ENCODE measurements at places on chromosomes 12 and 14. TPM values are rescaled to one million over a fixed set of nuclear protein-coding genes. Genes with fewer than 3 reads are reported as not detected.

The KLHL33 gene
- total RNA-seq = 0.04 TPM

The CD9 gene
- total RNA-seq = 27.0 TPM

The OR11H12 gene
- not detected for total RNA-seq

The KRT6C gene
- total RNA-seq = not detected

The RERGL gene
- not detected for total RNA-seq

The RIC8B gene
- 9.2 TPM for total RNA-seq

The GLI1 gene
- total RNA-seq = 0.49 TPM

The DNM1L gene
- total RNA-seq = 52.2 TPM

The PLXNC1 gene
- total RNA-seq = 9.2 TPM

DNA sequence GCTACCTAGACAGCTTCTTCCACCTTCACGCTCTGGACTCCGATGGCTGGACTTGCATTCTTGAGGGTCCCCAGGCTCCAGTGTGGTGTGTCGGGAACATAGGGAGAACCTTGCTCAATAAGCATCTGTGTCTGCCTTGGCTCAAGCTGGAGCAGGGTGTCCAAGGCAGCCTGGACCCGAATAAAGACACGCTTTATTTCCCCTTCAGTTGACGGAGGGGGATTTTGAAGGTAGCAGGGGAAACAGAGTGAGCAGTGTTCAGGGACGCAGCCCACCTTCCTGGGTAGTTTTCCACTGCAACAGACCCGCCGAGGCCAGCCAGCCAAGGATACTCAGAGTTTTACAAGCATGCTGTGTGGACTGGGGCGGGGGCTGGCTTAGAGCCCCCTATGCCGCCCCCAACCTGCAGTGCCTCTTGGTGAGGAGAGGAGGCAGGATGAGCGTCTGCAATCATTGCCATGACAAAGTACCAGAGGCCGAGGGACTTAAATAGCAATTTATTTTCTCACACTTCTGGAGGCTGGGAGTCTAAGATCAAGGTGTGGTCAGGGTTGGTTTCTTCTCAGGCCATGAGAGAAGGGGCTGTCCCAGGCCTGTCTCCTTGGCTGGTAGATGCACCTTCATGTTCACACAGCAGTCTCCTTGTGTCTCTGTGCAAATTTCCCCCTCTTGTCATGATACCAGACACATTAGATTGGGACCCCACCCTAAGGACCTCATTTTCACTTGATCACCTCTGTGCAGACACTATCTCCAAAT, 201.2 kb downstream of the CHST11 start:
- DNase-seq = no peak

DNA sequence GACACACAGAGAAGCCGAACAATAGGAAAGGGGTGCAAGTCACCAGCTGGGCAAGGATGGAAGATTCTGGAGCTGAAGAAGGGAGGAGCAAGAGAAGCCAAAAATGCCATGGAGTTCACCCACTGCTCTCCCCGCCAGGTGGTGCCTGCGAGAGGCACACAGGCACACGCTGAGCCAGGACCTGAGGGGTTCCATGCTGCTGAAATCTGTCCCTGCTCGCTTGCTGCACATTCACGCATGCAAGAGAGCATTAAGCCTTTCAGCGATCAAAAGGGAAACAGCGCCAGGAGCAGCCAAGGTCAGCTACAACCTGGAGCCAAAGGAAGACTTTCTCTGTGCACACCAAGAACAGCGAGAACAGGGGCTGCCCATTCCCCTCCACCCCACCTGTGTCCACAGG, 104.1 kb downstream of the ANO2 start:
- DNase-seq = no peak

DNA sequence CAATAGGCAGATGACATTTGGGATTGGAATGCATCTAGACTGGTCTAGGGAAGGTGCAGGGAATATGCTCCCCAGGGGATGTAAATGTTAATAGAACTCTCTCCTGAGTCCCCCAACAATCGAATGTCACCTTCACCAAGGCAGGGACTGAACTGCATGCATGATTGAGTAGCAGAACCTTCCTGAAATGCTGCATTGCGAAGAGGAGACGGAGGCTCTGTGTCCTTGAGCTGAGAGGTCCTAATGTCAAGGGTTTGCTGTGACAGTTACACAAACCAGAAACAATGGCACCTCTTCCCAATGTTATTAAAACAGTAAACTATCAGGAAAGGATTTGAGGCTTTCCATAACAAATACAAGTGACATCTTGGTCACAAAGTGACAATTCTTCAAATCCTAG, 117.5 kb upstream of the SFSWAP start:
- no peak for DNase-seq

GRCh38 chr12:87866578-87867292, 162.5 kb downstream of the C12orf50 start:
- DNase-seq = no peak

GRCh38 chr12:114439817-114440216, 33.9 kb upstream of the TBX5 start:
- DNase-seq = no peak

GRCh38 chr14:68843471-68844209, 50.8 kb upstream of the ZFP36L1 start:
- no peak for DNase-seq

DNA sequence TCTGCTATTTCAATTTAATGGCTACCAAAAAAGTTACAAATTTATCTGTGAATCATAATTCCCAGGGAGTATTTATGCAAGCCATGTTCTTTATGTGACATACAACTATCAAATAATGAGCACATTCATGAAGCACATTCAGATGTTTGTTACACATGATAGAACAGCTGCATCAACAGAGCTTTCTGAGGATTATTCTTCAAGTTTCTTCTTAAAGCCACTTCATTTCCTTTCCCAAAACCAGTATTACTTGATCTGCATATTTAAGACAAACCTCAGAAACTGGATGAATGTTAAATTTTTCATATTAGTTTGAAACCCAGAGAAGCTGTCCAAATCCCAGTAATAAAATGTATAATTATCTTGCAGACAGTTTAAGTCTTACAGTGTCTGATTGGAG, 73.6 kb upstream of the SOX5 start:
- no peak for DNase-seq

GRCh38 chr14:25843481-25844470, 754.1 kb downstream of the NOVA1 start:
- no peak for DNase-seq

- DNase-seq = no peak
Observed at GRCh38 chr12:124498275-124499189, 68.9 kb downstream of the NCOR2 start.

GRCh38 chr12:62834406-62834805, 100.5 kb downstream of the PPM1H start:
- no peak for DNase-seq

DNA sequence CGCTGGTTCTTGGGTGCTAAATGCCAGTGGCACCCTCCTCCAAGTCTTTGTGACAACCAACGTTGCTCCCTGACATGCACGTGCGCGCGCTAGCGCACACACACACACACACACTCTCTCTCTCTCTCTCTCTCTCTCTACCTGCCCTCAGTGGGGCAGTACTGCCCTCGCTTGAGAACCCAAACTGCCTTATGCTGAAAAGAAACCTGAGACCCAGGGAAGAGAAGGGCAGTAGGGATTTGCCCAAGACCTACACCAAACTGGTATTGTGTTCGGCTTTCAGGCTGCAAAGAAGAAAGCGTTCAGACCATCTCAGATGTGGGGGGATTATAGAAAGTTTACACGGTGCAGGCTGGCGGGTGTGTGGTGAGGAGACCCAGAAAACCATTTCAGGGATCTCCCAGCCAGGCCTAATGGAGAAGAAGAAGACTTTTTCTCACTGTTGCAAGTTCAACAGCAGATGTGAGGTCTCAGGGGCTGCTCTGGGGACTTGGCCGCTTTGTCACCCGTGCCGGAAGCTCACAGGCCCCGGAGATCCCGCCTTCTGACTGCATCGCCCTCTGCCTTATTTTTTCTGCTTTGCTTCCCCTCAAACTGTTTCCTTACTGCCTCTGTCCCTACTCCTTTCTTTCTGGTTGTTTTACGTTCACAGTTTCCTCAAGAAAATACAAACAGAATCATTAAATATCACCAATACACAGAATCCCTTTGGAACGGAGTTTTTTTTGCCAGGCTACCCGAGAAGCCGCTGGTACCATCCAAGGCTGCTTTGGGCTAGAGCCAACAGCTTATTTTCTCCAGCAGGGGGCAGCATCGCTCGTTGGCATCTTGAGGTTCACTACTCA, 82.4 kb downstream of the PPM1A start:
- DNase-seq = peak; percentile 73

DNA sequence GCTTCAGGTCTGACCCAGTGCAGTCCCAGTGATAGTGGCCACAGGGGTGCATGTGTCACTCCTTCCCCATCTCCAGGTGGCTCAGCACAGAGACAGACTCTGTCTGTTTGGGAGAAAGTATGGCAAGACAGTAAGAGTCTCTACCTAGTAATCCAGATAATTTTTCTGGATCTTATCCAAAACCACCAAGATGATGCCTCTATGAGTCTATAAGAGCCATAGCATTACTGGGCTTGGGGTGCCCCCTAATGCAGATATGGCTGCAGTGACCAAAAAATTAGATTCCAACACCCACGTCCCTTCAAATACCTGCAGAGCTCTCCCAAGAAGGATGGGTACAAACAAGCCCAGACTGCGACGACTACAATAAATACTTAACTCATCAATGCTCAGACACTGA, 123.8 kb downstream of the GRIP1 start:
- DNase-seq = no peak

GRCh38 chr14:99075061-99075460, 196.9 kb downstream of the BCL11B start:
- no peak for DNase-seq

GRCh38 chr12:78226763-78227162, 396.1 kb downstream of the NAV3 start:
- DNase-seq = no peak

- peak; percentile 89 for DNase-seq
Observed at GRCh38 chr12:89353823-89354611, 1.7 kb upstream of the DUSP6 start.

- peak; percentile 21 for DNase-seq
Observed at GRCh38 chr12:92502417-92503028, 200.3 kb upstream of the PLEKHG7 start.

- no peak for DNase-seq
Observed at GRCh38 chr12:57809425-57809824, 9.1 kb downstream of the AVIL start.

Data from activated naive CD4-positive, alpha-beta T cell treated with anti-CD3 and anti-CD28 coated beads, Interleukin-2, amount 50 U/mL, for 72 hours (primary cell).